ENCODE measurements at places on chromosomes 16 and 17.

GRCh38 chr16:548586-548985, 11.6 kb upstream of the PRR35 start:
- DNase-seq = no peak

DNA sequence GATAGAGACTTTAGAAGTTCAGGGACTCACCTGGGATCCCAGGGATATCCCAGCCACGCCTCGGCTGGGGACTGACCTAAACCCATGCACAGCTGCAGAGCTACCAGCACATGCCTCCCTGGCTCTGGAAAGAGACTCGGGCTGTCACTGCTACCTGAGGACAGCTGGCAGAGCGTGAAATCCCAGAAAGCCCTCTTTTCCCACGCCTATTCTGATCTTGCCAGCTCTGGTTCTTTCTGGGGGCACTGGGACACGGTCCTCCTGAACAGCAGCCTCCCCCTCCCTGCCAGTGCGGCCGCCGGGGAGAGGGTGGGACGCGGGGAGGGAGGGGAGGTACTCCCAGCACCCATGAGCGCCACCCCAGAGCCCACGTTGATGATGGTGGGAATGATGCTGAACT, 10.8 kb downstream of the P2RX5 start:
- DNase-seq = peak; percentile 47

DNA sequence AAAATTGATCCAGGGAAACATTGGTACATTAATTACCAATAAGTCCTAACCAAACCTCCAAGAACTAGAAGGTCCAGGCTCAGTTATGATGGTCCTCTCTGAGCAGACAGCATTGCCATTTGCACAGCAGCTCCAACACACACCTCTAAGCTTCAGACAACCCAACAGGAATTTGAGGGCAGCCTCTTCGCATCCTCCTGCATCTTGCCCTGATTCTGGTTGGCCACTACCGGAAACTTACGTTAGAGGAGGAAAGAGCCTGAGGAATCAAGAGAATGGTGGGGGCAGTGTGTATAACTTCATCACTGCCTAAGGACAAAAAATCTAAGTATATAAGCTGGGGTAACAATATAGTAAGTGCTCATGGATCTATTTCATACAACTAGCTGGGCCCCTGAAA, 15.7 kb downstream of the FAM117A start:
- no peak for DNase-seq

GRCh38 chr16:19463468-19464315, 46.0 kb downstream of the TMC5 start:
- DNase-seq = no peak

DNA sequence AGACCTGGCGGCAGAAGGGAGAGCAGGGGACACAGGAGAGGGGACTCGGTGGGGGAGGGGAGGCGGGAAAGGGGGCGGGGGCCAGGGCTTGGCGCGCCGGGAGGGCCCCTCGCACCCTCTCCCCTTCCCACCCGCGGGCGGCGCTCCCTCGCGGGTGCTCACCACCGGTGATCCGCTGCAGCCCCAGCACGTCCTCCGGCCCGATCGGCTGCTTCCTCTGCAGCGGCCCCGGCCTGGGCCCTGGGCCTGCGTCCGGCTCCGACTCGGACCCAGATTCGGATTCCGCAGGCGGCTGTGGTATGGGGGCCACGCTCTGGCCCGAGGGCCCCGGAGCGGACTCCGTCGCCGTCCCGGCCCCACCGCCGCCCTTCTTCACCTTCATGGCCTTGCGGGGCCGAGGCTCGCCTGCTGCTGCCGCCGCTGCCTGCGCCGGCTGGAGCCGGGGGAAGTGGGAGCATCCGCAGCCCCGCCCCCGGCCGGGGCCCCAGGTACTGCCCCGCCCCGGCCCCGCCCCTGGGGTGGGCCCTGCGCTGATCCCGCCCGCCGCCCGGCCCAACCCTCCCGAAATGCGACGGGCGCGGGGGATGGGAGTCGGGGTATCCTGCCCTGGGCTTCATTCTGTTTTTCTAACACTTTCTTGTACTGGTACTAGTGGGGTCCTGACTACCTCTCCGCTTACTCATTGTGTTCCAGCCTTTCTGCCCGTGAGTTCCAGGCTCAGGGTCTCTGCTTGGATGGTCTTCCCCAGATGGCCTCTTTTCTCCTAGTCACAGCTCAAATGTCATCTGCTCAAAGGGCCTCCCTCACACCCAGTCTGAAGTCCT, at the start of gene UNC119:
TSS of gene UNC119 (minus strand) at position 449 of the 824 bp plus-strand sequence. CDS start at position 382, 67 bp downstream.
- DNase-seq = peak; percentile 70

GRCh38 chr17:76537288-76537577, 276 bp downstream of the CYGB start:
- DNase-seq = no peak

DNA sequence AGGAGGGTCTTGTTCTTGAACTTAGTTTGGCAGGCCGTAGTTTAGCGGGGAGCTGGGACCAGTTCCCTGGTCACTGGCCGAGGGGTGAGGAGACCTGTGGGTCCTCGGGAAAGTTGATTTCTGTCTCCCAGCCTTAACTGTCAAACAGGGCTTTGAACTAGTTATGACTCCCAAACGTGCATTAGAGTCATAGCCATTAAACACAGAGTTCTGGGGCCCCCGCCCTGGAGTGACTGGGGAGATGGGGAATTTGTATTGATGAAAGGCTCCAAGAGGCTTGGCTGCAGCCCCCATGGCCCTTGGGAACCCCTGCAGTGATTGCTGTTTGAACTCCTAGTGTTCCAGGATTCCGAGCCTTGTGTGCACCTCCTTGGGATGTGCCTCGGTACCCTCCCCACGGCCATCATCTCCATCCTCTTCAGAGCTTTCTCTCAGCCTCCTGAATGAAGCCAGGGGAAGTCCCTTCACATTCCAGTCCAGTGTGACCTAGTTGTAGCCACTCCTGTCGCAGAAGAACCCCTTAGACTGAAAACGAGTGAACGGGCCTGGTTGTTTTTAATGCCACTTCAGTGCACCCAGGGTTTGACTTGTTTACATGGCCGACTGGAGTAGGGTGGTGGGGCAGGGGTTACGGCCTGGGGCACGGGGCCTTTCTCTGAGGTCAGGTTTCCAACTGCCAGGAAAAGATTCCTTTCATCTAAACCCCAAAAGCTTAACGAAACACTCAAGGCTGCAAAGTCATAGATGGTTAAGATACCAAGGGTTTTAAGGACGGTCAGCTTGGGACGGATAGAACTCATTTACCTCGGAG, 1.4 kb downstream of the MPRIP start:
- DNase-seq = no peak

DNA sequence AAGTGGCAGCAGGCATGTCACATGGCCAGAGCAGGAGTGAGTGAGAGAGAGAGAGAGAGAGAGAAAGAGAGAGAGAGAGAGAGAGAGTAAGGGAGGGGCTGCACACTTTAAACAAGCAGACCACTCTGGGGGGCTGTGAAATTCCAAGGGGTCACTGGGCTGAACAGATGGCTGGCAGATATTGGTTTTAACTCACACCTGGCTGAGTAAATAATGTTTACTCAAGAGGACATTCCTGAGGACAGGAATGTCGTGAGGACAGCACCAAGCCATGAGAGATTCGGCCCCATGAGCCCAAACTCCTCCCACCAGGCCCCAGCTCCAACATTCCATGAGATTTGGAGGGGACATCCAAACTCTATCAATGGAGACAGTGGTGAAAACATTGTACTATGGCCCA, 269.7 kb downstream of the CBLN1 start:
- DNase-seq = no peak

- no peak for DNase-seq
Measured at GRCh38 chr16:14070555-14070876, 603 bp upstream of the MRTFB start.

- no peak for DNase-seq
Measured at GRCh38 chr16:50529334-50529733, 18.9 kb upstream of the NKD1 start.

DNA sequence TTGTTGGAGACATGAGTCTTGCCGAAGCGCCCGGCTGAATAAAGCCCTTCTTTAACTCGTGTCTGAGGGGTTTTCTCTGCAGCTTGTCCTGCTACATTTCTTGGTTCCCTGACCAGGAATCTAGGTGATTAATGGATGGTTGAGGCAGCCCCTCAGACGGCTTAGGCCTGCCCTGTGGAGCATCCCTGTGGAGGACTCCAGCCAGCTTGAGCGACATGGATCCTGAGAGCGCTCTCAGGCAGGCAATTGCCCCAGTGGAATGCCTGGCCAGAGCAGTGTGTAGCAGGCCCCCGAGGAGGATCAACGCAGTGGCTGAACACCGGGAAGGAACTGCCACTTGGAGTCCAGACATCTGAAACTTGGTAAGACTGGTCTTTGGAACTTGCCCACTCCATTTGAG, 17.3 kb upstream of the ENDOV start:
- no peak for DNase-seq

DNA sequence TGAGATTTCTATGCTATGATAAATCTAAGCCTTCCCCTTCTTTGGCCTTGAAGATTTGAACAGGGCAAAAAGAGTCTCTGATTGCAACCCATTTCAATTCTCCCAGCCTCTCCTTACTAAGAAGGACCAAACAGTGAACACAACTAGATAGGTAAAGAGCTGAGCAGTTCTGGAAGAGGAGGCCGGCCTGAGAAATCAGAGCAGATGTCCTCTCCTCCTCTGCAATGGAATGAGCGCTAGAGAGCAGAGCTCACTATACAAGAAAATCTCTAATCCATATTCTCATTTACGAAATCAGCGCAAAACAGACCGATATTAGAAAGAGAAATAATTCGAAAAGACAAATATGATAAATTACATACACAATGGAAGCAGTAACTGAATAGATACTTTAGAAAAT, 124.2 kb downstream of the CDK5R1 start:
- DNase-seq = no peak

DNA sequence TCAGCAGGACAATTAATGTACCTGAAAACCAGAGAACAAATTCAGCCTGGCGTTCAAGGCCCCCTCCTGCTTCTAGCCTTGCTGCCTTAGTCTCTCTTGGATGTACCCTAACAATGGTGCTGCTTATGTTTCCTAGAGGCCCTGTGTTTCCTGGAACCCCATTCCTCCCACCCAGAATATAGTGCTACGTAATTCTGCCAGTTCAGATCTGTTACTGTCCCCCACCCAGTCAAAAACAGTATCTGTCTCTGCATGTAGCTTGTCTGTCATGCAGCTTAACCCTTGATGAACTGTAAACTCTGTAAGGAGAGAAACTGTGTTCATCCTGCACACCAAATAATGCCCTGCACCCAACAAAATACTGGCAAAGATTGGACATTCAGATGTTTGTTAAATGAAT, 6.8 kb downstream of the MRTFB start:
- DNase-seq = no peak

- DNase-seq = peak; percentile 76
Measured at GRCh38 chr17:4739122-4740024, at the start of the genes CXCL16 and ZMYND15. Gene CXCL16 (minus strand): TSS chr17:4739928. CDS start chr17:4739339, 589 bp downstream. Gene ZMYND15 (plus strand): TSS chr17:4739833. CDS start chr17:4740549, 716 bp downstream.

DNA sequence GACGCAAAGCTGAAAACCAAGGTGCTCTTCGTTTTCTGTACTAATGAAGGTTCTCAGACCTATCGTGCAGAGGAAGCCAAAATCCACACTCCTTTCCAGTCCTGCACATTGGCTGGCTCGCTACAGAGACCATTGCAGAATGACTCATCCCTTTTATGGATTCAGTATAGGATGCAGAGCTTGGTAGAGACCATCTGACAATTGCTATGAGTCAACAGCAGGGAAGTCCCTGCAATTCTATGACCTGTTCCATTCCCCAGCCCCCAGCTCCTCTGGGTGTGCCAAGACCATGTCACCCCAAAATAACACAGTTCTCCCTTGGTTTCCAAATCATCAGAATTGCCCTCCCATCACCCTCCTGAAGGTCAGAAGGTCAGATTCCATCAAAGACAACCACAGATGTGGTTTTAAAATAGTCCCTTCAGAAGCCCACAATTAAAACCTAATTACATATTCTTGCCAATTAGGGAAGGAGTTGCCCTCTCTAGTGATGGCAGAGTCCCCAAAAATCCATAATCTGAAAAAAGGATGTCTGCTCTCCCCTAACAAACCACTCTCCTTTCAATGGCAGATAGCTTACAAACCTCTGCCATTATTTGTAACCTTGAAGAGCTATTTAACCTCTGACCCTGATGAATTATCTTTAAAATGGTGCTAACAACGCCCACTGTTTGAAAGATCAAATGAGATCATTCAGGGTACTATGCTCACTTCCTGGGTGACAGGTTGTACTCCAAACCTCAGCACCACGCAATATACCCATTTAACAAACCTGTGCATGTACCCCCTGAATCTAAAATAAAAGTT, 108.2 kb upstream of the RBBP6 start:
- no peak for DNase-seq

Data from memory B cell (primary cell).